ENCODE measurements at places on chromosomes 7 and 10.

DNA sequence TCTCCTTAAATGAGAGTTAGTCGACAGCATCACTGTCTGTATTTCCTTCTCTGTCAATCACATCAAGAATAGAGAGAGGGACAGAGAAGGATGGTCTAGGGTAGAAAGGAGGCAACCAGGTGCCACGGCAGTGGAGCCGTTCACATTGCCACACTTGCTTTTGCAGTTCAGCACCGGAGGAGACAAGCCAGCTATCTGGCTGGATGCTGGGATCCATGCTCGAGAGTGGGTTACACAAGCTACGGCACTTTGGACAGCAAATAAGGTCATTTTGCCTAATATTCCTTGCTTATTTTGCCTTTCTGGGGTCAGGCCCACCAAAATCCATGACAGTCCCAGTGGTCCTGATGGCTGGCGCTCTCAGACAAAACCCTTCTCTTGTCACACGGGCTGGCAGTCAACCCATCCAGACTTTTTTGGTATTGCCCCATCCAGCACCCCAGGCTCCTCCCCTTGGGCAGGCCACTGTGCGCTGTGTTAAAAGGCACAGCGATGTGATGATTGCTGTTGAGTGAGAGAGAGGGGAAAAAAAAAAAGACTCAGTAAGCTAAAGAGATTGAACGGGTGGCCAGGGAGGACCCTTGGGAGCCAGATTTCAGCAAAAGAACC is 8.4 kb downstream of the CPA2 start:
- no peak for DNase-seq

- DNase-seq, result peak; percentile 32
Measured at GRCh38 chr7:151761231-151761630, 115.7 kb downstream of the PRKAG2 start.

DNA sequence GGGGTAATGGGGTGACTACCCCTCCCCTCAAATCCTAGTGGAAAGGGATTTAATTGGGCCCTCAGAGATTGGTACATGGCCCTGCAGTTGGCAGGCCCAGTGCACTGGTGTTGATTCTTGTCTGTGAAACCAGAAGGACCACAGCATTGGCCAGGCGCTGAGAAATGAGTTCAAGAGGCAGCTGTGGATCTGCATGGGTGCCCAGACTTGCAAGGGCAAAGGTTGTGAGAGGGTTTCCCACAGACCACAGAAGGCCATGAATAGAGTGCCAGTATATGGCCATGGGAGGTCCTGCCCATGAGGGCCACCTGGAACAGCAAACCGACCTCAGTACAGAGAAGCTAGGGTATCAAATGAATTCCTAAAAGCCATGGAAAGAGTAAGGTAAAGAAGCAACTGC is 32.9 kb downstream of the TMEM168 start:
- DNase-seq, result no peak

DNA sequence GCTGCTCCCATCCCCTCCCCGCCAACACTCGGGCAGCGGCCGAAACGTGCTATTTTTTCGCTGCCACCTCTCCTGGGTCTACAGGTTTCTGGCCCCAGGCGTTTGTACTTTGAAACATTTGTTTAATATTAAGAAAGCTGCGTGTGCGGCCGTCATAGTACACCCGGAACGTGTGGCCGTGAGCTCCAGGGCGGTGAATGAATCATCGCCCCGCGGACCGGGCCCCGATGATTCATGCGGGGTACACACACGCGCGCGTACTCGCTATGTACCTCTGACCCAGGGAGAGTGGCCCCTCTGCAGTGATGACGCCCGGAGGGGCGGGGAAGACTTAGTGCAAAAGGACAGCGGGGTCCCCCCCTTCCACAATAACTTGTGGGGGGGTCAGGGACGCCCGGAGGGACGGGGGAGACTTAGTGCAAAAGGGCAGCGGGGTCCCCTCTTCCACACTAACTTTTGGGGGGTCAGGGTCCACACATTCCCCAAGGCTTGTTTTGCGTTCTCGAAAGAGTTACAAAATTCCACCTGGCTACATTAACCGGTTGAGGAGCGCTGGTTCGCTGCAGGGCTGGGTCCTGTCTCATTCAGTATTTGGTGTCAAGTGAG is 56.5 kb upstream of the PCGF5 start:
- peak; percentile 64 for DNase-seq

DNA sequence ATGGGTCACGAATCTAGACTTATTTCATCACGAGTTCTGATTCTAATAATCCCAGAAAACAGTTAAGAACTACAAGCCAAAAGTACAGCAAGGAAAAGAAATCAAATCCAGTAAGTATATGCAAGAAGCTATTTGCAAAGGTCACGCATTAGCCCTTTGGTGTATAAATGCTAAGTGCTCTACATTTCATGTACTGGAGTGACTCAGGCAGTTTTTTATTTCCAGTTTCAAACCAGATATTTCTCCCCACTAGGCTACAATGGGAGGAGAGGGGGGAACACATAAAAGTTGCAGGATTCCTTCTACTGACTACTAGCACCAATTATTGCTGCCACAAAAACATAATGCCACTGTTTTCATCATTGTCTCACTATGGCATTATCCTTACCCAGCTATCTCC is 148.0 kb downstream of the NRCAM start:
- DNase-seq, result no peak

- no peak for DNase-seq
Measured at GRCh38 chr10:31158011-31158658, 126.5 kb upstream of the ZNF438 start.

- peak; percentile 77 for DNase-seq
Measured at GRCh38 chr7:123719197-123719721, 29.5 kb downstream of the WASL start.
